Epithelial cell of alveolus of lung (primary cell): ENCODE measurements at places on chromosomes 6 and 20. TPM values are rescaled to one million over a fixed set of nuclear protein-coding genes. Genes with fewer than 3 reads are reported as not detected.

The SRSF12 gene
- 0.48 and 1.0 TPM in 2 replicates for total RNA-seq

The KCNQ5 gene
- total RNA-seq: 0.32 and 0.65 TPM in 2 replicates

The CTCFL gene
- not detected in 2 replicates for total RNA-seq

The CST2 gene
- 0.56 TPM in 1 of 2 replicates, not detected in the other for total RNA-seq

The MAN1A1 gene
- total RNA-seq: 25.5 and 46.0 TPM in 2 replicates
